ENCODE measurements at places on chromosomes 16 and 17.

GRCh38 chr16:88067530-88068411 is 116.5 kb downstream of the BANP start:
- no peak for DNase-seq

DNA sequence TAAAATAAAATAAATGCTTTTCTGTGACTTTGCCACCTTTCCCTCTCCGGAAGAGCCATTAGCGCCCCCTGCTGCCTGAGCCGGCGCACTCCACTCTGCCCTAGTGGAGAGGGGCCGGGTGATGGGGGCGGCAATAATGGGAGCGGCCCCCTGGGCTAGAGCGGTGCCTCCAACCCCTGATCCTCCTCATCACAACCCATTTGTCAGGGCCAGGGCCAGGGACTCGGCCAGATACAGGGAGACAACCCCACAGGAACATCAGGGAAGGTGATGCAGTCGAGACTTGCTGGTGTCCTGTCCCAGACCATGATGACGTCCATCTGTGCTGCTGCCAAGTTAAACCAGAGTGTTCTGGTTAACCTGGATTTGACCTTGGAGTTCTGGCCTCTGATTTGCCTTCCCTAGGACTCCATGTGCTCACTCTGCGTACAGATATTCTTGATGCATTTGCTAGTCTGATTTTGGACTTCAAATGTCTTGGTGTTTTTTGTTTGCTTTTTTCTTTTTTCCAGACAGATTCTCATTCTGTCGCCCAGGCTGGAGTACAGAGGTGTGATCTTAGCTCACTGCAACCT is 46.1 kb upstream of the BPTF start:
- DNase-seq, result no peak

DNA sequence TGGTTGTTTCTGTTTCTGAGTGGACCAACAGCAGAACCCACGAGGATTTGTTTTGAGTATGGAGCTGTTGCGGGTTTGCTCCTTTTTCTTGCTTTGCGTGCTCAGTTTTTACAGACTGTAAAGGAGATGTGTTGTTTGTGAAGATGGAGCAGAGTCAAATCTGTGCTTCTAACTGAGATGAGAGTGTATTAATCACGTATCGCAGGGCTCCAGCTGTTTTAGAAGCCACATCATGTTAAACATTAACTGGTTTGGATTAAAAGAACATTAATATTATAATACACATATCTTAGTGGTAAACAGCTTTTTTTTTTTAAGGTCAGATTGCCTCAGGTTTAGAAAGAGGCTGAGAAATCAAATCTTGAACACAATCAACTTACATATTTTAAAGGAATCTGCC is 69.4 kb downstream of the YPEL2 start:
- DNase-seq, result no peak

DNA sequence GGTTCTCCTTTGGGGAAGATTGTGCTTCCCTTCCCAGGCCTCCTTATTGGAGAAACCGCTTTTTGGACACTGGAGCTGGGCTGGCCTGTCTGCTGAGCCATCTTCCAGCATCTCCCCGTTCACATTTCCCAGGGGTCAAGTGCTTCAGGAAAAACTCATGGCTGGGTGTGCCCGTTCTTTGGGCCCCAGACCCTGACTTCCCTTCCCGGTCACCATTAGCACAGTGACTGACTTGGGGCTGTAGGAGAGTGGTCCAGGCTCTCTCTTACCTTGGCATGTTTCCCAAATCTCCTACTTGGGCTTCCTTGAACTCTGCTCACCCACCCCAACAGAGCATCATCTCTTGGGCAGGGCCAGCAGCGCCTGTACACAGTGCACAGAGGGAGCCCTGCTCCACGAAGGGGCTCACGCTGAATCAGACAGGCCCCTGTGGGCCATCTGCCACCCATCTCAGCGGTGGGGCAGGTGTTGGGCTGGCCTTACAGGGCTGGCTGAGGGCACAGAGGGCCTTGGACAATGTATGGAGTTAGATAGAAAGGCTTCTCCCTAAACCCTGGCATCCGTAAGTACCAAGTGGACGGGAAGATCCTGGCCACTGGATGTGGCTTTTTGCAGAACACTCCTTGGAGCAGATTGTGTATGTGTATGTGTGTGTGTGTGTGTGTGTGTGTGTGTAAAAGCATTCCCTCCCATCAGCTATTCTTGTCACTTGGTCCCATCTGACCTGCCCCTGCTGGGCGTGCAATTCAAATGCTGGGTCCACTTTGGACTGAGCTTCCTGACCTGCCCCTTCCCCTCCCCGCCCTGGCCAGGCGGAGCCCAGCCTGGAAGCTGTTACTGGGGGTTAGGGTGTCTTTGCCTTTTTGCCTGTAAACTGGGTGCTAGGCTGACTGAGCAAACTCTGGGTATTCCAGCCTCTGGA is 24.9 kb upstream of the CDC42EP4 start:
- DNase-seq, result no peak

DNA sequence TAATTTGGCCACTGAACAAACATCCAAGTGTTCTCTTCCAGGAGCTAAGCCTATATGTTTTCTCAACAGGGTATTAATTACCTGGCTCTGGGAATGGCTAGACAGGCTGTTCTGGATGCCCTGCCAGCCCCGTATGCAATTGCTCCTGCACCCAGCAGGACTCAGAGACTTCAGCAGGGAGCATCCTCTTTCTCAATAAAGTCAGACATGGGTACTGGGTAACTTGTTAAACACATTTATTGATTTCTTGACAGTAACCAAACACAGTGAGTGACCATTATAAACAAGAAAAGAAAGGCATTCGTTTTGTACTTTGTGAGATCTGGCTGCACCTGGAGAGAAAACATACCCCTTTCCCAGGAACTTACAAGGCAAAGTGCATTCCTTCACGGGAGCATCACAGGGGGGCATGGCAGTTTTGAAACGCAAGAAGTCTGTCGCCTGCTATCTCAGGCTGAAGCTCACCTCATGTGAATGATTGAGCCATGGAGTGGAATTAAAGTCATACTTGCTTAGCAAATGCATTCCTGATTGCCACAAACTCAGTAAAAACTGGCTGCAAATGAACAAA is 369.8 kb downstream of the UTP18 start:
- no peak for DNase-seq
